Stimulated activated CD4-positive, alpha-beta T cell treated with anti-CD3 and anti-CD28 coated beads, Interleukin-12 subunit alpha, Interleukin-12 subunit beta, amount 100 ng/mL, for 24 hours (primary cell): ENCODE measurements at places on chromosomes 3 and 15.
A peak's percentile ranks its signal among the peaks of the same experiment; 100 is the strongest.

DNA sequence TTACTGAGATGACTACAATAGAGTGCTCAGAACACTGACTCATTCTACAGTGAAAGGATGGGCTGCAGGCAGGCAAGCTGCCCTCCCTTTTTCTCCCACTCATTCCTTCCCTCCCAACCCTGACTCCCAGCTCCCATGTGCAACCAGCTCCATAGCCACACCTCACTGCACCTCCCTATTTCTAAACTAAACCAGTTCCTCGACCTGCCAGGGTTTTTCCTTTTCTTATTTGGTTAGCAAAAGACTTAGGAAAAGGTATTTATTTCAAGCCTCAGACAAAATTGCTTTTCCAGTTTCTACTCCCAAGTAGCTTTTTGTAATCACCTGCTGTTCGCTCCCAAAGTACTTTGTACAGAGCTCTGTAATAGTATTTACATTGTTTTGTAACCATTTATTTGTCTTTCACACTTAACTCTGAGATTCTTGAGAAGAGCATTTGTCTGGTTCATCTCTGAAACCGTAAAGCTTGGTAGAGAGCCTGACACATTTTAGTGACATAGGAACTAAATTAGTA is 2.2 kb downstream of the AADAC start:
- DNase-seq = no peak

GRCh38 chr15:81038975-81039607 is 38.4 kb downstream of the TLNRD1 start:
- no peak for DNase-seq

- DNase-seq = no peak
Measured at GRCh38 chr3:165797551-165797950, 39.7 kb downstream of the BCHE start.

GRCh38 chr3:196016485-196016884 is 65.4 kb downstream of the TFRC start:
- no peak for DNase-seq

GRCh38 chr3:110773413-110773954 is 298.1 kb upstream of the NECTIN3 start:
- no peak for DNase-seq

GRCh38 chr15:31510057-31510456 is 183.4 kb downstream of the KLF13 start:
- DNase-seq = no peak

- peak; percentile 43 for DNase-seq
Measured at GRCh38 chr3:46019707-46020106, 7.6 kb downstream of the XCR1 start.

- no peak for DNase-seq
Measured at GRCh38 chr15:66859688-66860253, 157.7 kb downstream of the SMAD6 start.

DNA sequence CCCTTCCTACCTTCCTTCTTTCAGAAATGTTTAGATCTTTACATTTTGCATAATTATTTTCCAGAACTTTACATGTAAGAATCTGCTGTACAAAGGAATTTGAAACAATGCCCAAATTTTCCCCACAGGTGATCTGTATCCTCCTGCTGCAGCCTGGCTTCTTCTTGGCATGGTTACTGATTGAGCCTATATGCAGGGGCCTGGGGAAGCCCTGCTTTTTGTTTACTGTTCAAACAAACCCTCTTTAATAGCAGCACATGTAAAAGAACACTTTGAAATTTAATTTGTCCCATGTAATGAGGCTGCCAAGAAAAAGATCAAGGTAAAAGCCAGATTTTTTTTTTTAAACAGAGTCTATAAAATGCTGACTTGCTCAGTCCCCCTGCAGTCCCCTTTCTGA is 432.2 kb downstream of the TUSC7 start:
- no peak for DNase-seq

GRCh38 chr3:131553495-131554247 is 50.9 kb upstream of the MRPL3 start:
- DNase-seq = no peak

- DNase-seq = no peak
Measured at GRCh38 chr3:57673156-57673555, 19.7 kb downstream of the DENND6A start.

GRCh38 chr3:131072099-131072559 is 45.5 kb downstream of the NEK11 start:
- no peak for DNase-seq

DNA sequence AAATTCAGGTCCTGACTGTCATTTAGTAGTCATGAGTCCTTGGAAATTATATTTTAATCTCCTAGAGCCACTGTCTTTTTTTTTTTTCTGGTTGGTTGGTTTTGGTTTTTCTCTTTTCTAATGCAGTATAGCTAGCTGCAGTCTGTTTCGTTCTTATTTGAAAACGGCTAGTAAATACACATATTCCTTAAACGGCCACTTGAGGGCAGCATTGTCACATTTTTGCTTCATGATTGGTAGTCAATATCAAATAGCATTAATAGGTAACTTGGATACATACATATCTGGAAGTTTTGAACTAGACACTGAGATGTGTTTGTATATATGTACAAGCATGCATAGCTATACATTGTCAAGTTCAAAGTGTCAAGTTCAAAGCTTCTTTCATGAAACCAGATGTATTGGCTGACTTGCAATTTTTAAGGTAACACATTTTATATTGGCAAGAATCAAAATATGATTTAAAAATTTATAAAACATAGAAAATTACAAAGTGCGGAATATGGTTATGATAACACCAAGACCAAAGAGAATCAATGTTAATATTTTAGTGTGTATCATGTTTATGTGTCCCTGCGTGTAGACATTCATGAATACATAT is 22.5 kb downstream of the GABRA5 start:
- DNase-seq = no peak

GRCh38 chr15:65942436-65942835 is 73.1 kb downstream of the RAB11A start:
- DNase-seq = no peak

DNA sequence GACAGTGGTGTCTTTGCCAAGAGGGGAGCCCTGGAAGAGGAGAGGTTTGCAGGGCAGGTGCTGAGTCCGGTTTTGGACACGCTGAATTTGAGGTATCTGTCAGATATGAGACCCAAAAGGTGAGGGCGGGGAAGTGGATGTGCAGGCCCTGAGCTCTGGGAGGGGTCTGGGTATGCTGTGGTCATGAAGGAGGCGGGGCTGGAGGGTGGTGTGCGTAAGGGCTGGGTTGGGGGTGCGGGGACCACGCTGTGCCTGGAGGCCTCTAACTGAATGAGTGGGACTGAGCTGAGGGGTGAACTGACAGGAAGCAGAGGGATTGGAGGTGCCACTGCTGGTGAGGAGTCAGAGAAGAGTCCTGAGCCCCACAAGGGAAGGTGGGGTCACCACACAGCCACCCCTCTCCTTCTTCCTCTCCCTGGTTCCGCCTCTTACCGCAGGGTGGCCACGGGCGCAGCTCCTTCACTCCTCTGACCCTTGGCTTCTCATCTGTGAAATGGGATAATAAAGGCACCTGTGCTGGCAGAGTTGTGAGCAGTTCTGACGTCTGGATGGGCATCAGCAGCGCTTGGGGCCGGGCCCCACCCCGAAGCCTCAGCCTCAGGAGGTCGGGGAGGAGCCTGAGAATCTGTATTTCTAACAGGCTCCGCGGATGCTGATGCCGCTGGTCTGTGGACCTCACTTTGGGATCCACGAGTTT is 28.8 kb downstream of the PSTPIP1 start:
- DNase-seq = no peak

GRCh38 chr3:76565496-76566210 is 474.2 kb upstream of the ROBO2 start:
- DNase-seq = no peak

DNA sequence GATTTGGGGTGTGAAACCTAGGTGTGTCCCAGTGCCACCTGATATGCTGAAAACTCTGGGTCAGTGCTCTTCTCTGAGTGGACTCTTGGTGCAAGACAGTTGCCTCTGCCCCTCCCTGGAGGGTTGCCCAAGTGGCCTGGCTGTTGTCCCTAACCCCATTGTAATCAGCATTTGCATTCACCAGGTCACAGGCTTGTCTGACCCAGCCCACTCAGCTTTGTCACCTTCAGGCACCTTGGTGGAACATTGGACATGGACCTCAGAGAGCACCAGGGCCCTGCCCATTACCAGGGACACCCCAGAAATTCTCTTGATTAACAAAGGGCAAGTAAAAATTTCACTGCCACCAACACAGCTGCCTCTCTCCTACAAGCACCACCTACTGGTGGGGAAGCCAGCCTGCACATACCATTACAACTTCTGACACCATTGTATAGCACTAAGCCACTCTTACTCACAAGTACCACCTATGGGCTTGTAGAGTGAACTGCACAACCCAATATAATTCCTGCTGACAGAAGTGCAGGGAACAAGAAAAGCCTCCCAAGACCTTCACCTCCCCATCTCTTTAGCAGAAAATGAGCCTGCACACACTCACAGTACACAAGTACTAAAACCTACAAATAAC is 324.6 kb downstream of the EPHA6 start:
- no peak for DNase-seq

- no peak for DNase-seq
Measured at GRCh38 chr3:29247088-29247745, 33.7 kb upstream of the RBMS3 start.

- no peak for DNase-seq
Measured at GRCh38 chr3:127412578-127413317, 124.9 kb upstream of the PRR20G start.

DNA sequence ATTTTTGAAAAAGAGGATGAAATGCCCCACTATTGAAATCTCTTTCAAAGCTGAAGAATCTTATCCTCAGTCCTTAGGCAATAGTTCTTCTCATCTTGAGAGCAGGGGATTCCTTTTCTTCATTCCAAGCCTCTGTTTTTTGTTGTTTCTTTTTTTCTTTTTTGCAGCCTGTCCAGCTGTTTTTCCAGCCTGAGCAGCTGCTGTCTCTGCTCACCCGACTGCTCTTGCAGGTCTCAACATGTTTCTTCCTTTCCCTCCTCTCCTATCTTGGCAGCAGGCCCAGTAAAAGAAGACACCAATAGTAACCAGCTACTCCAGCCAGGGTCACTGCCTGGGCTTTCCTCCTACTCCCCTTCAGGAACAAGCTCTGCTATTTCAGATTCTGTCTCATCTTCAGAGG is 23.8 kb downstream of the MEX3B start:
- DNase-seq = no peak

- no peak for DNase-seq
Measured at GRCh38 chr15:39823634-39824033, 41.0 kb upstream of the FSIP1 start.

DNA sequence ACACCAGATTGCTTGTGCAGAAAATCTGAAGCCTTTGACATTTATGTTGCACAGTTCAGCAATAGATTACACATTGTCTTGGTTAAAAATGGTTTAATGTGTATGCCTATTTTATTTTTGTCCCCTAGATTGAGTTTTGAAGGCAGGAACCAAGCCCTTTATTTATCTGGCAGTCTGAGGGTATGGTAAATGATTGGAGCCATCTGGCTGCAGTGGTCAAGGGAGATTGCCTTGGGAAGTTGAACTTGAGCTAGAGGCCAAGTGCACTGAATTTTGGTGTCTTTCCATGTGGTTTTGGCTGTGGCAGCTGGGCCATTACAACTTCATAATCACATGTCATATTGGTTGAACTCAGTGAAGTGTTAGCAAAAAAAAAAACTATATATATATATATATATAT is 248.7 kb upstream of the C2CD4B start:
- DNase-seq = no peak

- DNase-seq = no peak
Measured at GRCh38 chr3:126304704-126305103, 52.5 kb downstream of the KLF15 start.

DNA sequence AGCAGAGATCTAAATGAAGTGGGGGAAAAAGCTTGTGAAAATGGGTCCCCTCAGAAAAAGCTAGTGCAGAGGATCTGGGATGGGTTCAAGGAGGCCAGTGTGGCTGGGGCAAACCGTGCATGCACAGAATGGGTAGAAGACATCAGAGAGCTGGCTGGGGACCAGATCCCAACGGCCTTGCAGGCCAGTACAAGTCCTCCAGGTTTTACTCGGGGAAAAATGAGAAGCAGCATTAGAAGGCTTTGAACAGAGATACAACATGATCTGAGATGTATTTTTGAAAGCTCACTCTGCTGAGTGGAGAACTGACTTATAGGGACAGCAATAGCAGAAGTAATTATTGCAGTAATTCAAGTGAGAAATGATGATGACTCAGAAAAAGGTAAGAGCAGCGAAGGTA is 114.5 kb downstream of the HERC1 start:
- no peak for DNase-seq

- DNase-seq = no peak
Measured at GRCh38 chr3:124078953-124079911, 87.3 kb upstream of the ROPN1 start.

DNA sequence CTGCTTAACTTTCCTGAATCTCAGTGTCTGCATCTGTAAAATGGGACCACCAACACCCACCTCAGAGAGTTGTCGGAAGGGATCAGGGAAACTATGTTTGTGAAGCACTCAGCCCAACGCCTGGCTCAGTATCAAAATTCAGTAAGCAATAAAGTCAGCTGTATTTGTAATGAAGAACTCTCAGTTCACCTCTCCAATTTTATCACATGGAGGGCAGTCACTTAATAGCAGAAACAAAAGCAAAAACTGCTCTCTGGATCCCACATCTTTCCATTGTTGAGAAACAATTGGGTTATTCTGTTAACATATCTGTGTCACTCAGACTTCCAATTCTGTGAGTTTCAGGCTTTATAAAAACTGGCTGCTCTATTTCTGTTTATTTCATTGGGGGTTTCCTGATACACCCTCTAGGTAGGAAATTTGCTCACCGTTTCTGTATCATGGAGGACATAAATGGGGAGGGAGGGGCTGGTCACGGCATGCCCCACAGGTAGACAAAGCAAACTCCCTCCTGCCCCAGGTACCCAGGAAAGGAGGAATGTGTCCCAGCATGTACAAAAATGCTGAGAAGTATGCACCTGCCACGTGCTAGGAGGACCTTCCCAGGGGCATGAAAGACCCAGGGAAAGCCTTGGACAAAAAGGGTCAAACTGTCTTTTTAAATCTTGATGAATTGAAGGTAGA is 81.4 kb upstream of the LMOD3 start:
- DNase-seq = no peak

GRCh38 chr3:39144748-39145380 is 8.5 kb downstream of the CSRNP1 start:
- DNase-seq = no peak

GRCh38 chr3:113838631-113839209 is at the start of gene GRAMD1C:
Gene GRAMD1C (plus strand): TSS chr3:113838788. CDS start chr3:113838910, 122 bp downstream.
- DNase-seq = peak; percentile 77

GRCh38 chr3:4302747-4303146 is 422 bp upstream of the SETMAR start:
- no peak for DNase-seq

GRCh38 chr3:9146367-9147071 is 102.9 kb downstream of the SRGAP3 start:
- no peak for DNase-seq
